Endodermal cell (in vitro differentiated cells): ENCODE measurements at places on chromosomes 4 and X. TPM values are rescaled to one million over a fixed set of nuclear protein-coding genes. Genes with fewer than 3 reads are reported as not detected.

FOXP3 gene
- 0.36 and 0.77 TPM in 2 replicates for total RNA-seq

PLP1 gene
- total RNA-seq: 3.6 to 5.1 TPM (median 4.3 TPM) in 3 replicates

TMSB15C gene
- total RNA-seq: 8.4 to 10.0 TPM (median 9.8 TPM) in 3 replicates

TEX13C gene
- total RNA-seq: 0.07 TPM in 1 of 2 replicates, not detected in the other

GPR50 gene
- total RNA-seq: 0.18 to 0.50 TPM (median 0.35 TPM) in 3 replicates

STPG2 gene
- total RNA-seq: 0.13 to 0.19 TPM in 2 of 3 replicates, not detected in the other

BMP15 gene
- total RNA-seq: not detected in 2 replicates

AMTN gene
- total RNA-seq: not detected in 2 replicates

PNCK gene
- 12.9 to 29.8 TPM (median 13.8 TPM) in 3 replicates for total RNA-seq

PABPC1L2B gene
- total RNA-seq: not detected in 3 replicates
